ENCODE measurements at places on chromosomes 2 and 18. TPM values are rescaled to one million over a fixed set of nuclear protein-coding genes. Genes with fewer than 3 reads are reported as not detected.

Gene C2orf66
- 1.2 TPM for polyA plus RNA-seq

Gene PAX8
- 202 TPM for polyA plus RNA-seq

Gene GRHL1
- polyA plus RNA-seq, result 4.7 TPM

Gene TTN
- polyA plus RNA-seq, result 0.72 TPM

Gene GCKR
- polyA plus RNA-seq, result 0.16 TPM

Gene LYPD6B
- polyA plus RNA-seq, result 33.1 TPM

Gene CYP27A1
- 55.4 TPM for polyA plus RNA-seq

Gene CHRND
- 0.72 TPM for polyA plus RNA-seq

Gene KCMF1
- polyA plus RNA-seq, result 58.4 TPM

All from left renal cortex interstitium (tissue), 4 donors.